ENCODE measurements at places on chromosomes 1 and 21.

GRCh38 chr1:181192316-181192715, 103.8 kb downstream of the IER5 start:
- no peak for DNase-seq

DNA sequence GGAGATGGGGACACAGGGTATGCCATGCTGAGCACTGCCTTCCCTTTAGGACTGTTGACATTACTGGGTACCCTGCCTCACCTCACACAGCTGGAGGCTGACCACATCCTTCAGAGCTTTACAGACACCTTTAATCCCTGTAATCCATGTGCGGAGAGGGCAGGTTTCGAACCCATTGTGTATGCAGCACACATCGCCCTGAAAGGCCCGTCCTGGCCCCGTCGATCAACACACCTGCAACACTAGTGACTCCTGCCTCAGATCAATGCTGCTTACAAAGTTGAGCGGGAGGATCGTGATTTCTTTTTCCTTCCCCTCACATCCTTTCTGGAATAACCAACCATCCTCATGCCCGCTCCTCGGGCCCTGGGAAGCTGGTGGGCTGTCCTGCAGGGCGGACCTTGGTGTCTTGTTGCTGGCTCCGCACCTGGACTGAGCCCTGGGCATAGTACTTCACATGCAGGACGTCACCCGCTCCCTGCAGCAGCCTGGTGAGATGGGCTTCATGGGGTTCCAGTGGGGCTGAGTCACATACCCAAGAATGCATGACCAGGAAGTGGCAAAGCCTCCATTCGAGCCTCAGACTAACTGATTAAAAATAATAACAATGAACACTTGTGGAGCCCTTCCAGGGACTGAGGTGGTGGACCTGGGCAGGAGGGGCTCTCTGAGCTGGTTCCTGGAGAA, 403.6 kb downstream of the PTPRU start:
- DNase-seq, result no peak

- DNase-seq, result no peak
Observed at GRCh38 chr1:51960262-51960661, 30.2 kb downstream of the RAB3B start.

- DNase-seq, result no peak
Observed at GRCh38 chr1:158311066-158311465, 20.3 kb downstream of the CD1B start.

GRCh38 chr1:164644774-164645644, 86.0 kb downstream of the PBX1 start:
- no peak for DNase-seq

DNA sequence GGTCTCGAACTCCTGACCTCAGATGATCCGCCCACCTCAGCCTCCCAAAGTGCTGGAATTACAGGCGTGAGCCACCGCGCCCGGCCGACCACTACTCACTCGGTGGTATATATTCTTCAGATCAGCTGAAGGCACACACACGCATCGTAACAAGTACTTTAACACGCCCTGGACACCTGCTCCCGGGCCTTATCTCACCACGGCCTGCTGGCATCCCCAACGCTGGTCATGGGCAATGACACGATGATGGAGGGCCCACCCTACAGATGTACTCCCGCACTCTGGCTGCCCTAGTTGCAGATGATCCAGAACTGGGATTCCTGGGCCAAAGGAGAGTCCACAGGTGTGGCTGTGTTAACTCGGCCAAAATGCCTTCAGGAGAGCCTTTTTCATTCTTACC, 11.6 kb downstream of the UBE2J2 start:
- DNase-seq, result no peak
